ENCODE measurements at places on chromosomes 4 and X. TPM values are rescaled to one million over a fixed set of nuclear protein-coding genes. Genes with fewer than 3 reads are reported as not detected.

GRCh38 chr4:45188501-45188900 is 462.1 kb upstream of the GNPDA2 start:
- DNase-seq = no peak

Gene NXT2
- 5.9 TPM for total RNA-seq

DNA sequence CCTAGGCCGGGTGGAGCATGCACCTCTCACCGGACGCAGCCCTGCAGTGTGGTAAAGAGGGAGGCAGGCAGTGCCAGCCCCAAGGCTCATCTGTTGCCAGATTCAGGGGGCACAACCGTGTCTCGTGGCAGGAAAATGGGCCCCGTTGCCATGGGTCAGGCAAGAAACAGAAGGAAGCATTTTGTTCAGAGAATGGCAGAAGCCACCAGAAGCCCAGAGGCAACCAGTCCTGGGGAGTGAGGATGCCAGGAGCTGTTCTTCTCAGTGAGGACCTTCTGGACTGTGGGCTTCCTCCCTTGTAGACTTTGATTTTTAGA is 12.5 kb upstream of the UVSSA start:
- DNase-seq = no peak

DNA sequence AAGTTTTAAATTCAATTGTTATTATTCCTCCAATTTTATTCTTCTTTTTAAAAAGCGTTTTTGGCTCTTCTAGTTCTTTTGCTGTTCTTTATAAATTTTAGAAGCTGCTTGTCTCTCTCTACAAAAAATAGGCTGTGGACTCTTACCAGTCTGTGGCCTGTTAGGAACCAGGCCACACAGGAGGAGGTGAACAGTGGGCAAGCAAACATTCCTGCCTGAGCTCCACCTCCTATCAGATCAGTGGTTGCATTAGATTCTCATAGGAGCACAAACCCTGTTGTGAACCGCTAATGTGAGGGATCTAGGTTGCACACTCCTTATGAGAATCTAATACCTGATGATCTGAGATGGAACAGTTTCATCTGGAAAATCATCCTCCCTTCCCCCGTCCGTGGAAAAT is 23.1 kb downstream of the JADE3 start:
- no peak for DNase-seq

- no peak for DNase-seq
Observed at GRCh38 chr4:171857302-171858012, 44.3 kb downstream of the GALNTL6 start.

- DNase-seq = peak; percentile 53
Observed at GRCh38 chrX:55007656-55008055, 7.5 kb downstream of the APEX2 start.

GRCh38 chr4:17494258-17495190 is 17.4 kb downstream of the QDPR start:
- DNase-seq = no peak

DNA sequence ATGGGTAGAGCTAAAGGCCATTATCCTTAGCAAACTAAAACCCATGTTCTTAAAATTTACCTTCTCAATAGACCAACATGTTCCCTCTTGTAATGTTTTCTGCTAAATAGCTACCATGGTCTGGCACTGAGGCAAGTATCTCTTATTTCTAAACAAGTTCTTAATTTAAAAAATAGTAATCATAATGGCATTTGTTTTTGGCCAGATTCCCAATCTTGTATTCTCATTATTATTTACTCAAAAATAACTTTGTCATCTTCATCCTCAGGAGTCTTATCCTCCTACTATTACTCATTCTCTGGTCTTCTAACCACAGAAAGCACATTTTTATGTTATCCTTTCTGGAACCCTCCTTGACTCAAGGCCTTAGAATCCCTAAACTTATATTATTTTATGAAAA is 931.2 kb downstream of the CCSER1 start:
- no peak for DNase-seq

Gene NAAA
- 81.7 TPM for total RNA-seq

DNA sequence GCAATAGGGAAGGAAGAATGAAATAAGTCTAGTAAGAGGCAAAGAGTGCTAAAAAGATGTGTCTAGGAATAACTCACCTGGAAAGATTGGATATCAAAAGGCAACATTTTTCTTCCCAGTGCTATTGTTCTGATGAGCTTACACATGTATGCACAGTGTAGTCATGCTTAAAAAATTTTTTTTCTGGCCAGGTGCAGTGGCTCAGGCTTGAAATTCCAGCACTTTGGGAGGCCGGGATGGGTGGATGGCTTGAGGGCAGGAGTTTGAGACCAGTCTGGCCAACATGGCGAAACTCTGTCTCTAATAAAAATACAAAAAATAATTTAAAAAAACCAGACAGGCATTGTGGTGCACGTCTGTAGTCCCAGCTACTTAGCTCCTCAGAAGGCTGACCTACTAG is 795.8 kb upstream of the IGFBP7 start:
- no peak for DNase-seq

DNA sequence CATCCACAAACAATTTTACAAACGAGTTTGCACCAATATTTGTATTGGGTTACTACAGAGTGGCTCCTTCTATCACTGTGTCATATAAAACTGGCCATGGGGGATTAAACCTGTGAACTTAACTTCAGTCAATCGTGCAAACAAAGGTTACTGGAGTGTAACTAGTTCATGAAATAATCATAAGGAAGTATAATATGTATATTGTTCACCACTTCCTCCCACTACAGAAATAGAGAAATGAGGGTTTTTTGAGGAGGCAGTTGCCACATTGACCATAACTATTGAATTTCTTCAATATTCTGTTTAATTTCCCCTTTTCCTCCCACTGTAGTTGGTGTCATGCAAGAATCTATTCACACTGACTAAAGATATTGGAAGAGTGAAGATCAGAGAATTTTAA is at the start of gene GPR82:
TSS of gene GPR82 (plus strand) at position 356 of the 400 bp plus-strand sequence. CDS start 2,846 bp downstream, outside the sequence.
- DNase-seq = no peak

- DNase-seq = no peak
Observed at GRCh38 chr4:74402692-74403456, 37.9 kb downstream of the EREG start.

Gene EDNRA
- total RNA-seq = 7.4 TPM

- DNase-seq = no peak
Observed at GRCh38 chrX:108439961-108440696, 491 bp downstream of the COL4A5 start.

Gene G3BP2
- 84.8 TPM for total RNA-seq

DNA sequence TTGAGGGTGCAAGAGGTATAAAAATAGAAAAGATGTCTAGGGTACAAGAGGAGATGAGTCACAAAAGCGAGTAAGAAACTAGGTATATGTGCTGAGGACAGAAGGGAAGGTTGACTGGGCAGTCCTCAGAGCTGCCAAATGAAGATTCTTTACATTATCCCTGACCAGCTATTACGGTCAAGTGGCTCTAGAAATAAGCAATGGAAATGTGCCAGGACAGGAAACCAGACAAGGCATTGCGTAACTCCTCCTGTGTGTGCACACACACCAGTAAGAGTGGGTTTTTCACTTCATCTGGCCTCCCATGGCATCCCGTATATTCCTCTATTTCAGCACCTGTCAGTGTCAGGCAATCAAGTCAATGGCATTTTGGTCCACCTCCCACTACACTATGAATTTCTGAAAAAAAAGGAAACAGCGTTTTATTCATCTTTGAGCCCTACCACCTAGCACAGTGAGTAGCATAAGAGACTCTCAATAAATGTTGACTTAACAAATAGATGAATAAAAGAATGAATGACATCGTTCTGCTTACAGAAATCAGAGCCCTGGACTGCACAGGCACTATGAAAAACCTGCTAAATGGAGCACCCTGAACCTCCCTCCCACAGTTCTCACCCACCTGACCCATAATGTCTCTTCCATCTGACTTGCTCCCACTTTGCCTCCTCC is 62.6 kb upstream of the KLF3 start:
- no peak for DNase-seq

DNA sequence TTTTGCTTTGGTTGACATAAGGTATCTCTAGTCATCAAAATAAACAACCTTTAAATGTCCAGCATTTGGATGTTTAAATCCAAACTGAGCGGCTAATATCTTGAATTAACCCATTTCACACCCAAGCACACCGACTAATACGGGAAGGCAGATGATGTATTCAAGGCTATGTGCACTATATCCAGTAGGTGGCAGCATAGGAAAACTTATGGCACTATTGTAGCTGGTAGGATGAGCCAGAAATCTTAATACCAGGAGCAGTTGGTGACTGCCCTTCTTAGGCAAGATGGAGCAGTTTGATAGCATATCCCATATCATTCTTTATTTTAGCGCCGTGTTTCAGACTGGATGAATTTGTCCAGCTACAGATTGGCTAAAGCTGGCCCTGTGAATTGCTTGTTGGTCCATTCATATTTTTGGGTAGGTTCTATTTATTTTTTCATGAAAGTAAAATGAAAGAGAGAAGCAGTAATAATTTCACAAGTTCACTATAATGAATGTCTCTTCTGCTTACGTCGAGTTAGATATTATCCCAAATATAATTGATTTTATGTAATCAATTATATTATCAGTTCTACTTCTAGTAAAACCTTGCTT is 24.4 kb downstream of the UCHL1 start:
- no peak for DNase-seq

GRCh38 chrX:34653811-34654210 is 3.3 kb downstream of the TMEM47 start:
- no peak for DNase-seq

DNA sequence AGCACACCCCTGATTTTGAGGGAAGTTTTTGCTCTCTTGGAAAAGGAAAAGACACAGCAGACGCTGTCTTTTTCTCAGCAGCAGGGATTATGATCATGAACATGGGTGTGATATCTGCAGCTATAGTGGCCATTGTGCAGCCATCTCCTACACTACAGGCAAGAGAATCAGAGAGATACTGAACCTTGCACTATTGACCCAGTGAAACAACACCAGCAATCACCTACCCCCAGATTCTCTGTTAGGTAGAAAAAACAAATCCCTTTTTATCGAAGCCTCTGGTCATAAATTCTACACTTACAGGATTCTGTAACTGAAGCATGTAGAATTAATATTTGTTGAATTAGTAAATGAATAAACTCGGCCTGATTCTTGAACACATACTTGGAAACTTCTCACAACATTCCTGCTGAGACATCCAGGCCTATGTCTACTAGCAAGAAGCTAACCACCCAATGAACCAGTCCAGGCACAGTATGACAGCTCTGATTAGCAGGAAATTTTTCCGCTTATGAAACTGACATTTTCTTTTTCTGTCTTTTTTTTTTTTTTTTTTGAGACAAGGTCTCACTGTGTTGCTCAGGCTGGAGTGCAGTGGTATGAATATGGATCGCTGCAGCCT is 5.0 kb upstream of the AFAP1 start:
- DNase-seq = no peak

DNA sequence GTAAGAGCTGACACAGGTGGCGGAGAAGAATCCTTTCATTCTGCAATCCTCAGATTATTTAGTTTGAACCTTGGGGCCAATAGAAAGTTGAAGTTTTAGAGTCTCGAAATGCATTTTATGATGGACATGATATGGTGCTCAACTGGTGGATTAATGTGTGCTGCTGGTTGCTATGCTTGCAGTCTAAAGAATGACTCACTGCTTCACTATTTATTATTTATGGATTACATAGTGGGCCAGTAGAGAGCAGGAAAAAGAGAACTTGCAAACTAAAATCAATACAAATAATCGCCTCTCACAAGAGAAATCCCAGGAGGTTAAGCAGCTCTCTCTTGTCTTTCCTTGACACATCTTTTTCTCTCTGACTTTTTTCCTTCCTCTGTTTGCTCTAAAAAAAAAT is 2326.8 kb upstream of the AGA start:
- DNase-seq = no peak

Gene SMIM10
- total RNA-seq = 2.4 TPM

Gene KLB
- 0.66 TPM for total RNA-seq

Gene RGS12
- total RNA-seq = 36.5 TPM

- DNase-seq = no peak
Observed at GRCh38 chr4:155208258-155209054, at the start of gene NPY2R. NPY2R (plus strand) TSS chr4:155208636; CDS start chr4:155213940, 5,304 bp downstream.

DNA sequence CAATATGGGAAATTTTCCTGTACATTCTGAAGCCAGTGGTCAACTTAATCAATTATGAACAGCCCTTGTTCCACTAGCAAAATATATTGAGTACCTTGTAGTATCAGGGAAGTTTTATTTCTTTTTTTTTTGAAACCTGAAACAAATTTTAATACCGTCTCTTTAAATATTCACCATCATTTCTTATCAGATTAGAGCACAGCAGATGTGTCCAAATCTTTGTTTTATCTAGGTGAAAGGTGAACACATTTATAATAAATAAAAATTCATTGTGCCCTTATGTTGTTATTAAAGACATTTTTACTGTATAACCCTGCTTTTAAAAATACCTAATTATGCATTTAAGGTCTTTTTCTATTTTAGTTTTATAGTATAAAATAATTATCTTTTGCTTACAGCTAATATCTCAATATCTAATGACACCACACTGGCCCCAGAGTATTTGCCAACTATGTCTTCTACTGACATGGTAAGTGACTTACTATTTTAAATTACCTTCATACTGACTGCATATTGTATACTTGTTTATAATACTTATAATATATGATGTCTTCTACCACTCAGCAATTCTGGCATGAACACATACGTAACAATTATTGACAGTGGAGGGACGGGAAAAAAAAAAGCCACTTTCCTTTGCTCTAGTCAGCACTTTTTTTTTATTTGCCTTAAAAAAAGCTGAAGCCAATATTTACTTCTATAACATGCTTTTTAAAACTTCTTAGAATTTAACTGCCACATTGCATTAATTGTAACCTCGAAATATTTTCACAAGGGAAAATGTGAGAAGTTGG is 147.9 kb downstream of the SLC4A4 start:
- no peak for DNase-seq

GRCh38 chr4:184805462-184806228 is 20.1 kb downstream of the ACSL1 start:
- peak; percentile 77 for DNase-seq

Gene ZFYVE28
- 70.0 TPM for total RNA-seq

GRCh38 chr4:113603911-113604310 is 157.6 kb downstream of the CAMK2D start:
- DNase-seq = no peak

DNA sequence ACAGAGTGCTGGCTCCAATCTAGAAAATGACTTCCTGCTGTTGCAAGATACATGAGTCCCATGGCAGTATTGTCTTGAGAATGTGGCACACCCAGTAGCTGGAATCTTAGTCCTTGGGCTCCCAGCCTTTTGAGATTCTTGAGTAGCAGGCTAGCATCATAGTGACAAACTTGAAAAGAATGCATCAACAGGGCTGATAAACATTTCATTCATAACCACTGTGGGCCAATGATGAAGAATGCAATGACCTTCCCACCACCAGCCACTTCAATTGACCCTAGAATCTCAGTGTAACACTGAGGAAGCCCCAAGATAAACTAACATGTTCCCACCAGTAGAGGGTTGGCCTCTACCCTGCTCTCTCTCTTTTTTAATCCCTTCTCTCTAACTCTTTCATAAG is 329.3 kb downstream of the GBA3 start:
- DNase-seq = no peak

Gene INTS6L
- total RNA-seq = 11.2 TPM

- peak; percentile 38 for DNase-seq
Observed at GRCh38 chr4:4425696-4426095, 38.8 kb downstream of the NSG1 start.
